ENCODE measurements at places on chromosomes 12 and 14.

DNA sequence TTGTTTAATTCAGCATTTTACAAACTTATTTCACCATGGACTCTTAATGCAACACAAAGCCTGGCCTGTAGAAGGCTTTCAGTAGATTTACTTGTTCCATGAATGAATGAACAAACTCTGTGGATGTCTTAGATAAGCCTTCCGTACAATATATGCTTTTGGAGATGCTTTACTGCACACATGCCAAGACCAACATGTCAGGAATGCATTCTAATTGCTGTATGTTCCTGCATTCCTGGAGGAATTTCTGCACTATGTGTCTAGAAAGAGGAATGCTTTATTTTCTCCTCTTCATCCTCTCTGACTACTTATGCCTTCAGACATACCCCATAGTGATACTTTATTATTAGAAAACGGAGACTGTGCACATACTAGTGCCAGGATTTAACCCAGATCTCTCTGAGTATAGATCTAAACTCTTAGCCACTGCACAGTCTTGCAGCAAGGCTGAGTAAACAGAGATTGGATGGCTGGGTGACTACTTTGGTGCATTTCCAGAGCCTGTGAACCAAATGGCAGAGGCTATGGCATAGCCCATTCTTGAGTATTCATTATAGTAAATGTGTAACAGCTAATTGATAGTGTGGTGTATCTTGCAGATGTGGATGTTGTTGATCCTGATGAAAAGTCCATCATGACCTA is 108.2 kb downstream of the SYNE2 start:
- DNase-seq: no peak

- no peak for DNase-seq
Observed at GRCh38 chr12:26268841-26269561, 73.6 kb downstream of the SSPN start.

DNA sequence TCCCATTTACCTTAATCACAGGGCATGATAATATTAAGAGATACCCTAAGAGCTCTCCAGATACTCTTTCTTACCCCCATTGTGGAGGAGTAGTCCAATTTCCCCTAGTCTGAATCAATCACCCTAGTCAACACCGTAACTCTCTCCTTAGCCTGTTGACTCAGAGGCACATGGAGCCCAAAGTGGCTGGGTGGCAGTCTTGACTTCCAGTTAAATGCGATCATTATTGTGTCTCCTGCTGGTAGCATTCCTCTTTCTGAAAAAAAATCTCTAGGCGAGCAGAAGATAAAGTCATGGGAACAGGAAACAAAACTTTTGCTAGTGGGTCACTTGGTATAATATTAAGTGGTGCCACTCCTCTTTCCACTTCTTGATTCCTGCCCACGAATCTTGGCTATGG is 46.4 kb downstream of the EMP1 start:
- no peak for DNase-seq

- no peak for DNase-seq
Observed at GRCh38 chr14:105476097-105476830, 1.6 kb downstream of the CRIP2 start.

GRCh38 chr12:95473231-95473883 is 595 bp upstream of the METAP2 start:
- peak; percentile 45 for DNase-seq

Measured in CD4-positive, alpha-beta T cell treated with Interferon alpha-2 for 1 hour (primary cell).